ENCODE measurements at places on chromosomes 1 and 21.
A peak's percentile ranks its signal among the peaks of the same experiment; 100 is the strongest.

GRCh38 chr21:34603002-34603709 is 11.8 kb downstream of the RCAN1 start:
- DNase-seq: peak; percentile 84

GRCh38 chr1:246919902-246920301 is 11.8 kb downstream of the AHCTF1 start:
- DNase-seq: no peak

- no peak for DNase-seq
These were observed 43.5 kb upstream of the JAK1 start for GRCh38 chr1:65009724-65010420.

- DNase-seq: no peak
These were observed 10.4 kb upstream of the CELA3B start for GRCh38 chr1:21966247-21967000.

DNA sequence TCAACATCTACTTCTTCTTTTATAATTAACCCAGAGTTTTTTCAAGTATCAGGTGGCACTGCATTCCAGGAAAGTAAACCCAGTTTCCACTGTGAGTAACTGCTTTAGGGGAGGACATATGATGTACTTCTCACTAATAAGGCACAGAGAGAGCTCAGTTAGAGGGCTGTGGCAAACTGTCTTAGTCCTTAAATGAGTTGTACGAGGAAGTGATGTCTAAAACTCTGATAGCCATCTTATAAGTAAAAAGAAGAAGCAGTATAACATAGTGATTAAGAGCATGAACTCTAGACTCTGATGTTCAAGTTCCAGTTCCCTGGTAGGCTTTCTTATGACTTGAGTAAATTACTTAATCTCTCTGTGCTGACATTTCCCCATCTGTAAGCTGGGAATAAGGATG is 58.7 kb upstream of the PTGS2 start:
- no peak for DNase-seq

DNA sequence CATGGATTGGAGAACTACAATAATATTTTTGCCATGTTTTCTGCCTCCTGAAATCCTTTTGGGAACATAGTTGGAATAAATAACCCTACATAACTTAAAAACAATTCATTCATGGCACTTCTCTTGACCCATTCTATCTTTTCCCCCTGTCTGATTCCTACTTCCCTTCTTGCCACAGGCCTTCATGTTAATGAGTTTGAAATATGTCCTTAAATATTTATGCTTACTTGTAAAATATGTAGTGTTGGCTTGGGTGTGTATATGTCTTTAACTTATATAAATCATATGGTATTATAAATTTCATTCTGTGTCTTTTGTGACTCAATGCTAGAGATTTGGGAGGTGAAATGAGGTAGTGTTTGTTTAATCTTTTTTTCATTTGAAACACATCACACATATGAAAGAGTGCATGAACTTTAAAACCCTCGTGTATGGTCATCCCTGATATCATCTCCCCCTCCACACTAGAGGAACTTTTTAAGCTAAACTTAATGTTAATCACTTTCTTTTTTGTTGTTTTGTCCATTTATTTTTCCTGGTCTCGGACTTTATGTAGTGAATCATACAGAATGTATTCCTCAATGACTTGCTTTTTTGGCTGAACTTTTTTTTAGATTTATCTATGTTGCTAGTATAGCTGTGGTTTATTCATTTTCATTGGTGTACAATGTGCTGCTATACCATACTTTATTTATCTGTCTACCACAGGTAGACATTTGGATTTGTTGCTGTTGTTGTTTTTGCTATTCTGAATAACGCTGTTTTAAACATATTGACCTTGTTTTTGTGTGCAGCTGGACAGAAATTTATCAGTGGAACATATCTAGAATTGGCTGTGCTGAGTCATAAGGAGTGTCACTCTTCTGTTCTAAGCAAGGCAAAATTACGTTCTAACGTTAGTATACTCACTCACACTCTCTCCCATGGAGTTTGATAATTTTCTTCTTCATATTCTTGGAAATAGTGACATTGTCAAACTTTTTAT is 441.6 kb downstream of the PLPP3 start:
- DNase-seq: no peak

GRCh38 chr1:41268154-41268770 is 26.2 kb upstream of the SCMH1 start:
- peak; percentile 87 for DNase-seq

DNA sequence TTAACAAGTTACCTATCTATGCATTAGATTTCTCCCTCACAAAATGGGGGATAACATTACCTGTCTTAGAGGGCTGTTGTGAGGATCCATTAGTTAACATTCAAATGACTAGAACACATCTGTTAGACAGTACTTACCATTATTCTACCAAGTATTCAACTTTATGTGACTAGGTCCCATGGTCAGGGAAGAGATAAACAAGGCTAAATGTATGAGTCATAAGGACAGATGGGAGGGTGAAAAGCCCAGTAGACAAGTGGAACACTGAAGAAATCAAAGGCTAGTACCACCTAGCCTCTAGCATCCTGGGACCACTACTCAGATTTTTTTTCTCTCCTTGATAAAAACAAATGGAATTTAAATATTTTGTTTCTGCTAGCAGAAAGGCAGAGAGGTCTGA is 9.0 kb upstream of the VHLL start:
- no peak for DNase-seq

GRCh38 chr1:221448585-221449175 is 293.2 kb downstream of the DUSP10 start:
- no peak for DNase-seq

- peak; percentile 78 for DNase-seq
These were observed 29.4 kb upstream of the LRRN2 start for GRCh38 chr1:204714861-204715511.

GRCh38 chr1:205436776-205437410 is 15.0 kb upstream of the LEMD1 start:
- no peak for DNase-seq

DNA sequence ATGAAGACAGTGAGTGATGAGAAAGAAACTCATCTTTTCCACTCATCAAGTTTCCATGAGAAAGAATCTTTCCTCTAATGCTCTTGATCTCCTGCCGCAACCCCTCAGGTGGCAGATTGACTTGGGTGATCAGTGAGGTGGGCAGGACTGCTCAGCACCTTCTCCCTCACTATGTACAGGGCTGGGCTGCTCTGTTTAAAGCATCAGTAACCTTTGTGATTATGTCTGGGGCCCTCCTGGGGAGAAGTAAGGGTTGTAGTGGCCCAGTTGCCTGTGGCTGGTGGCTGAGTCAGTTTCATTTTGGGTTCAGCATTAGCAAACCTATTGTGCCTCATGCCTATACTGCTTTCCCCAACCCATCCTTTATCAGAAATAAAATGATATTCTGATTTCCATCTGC is 366.0 kb downstream of the TTLL7 start:
- DNase-seq: no peak

DNA sequence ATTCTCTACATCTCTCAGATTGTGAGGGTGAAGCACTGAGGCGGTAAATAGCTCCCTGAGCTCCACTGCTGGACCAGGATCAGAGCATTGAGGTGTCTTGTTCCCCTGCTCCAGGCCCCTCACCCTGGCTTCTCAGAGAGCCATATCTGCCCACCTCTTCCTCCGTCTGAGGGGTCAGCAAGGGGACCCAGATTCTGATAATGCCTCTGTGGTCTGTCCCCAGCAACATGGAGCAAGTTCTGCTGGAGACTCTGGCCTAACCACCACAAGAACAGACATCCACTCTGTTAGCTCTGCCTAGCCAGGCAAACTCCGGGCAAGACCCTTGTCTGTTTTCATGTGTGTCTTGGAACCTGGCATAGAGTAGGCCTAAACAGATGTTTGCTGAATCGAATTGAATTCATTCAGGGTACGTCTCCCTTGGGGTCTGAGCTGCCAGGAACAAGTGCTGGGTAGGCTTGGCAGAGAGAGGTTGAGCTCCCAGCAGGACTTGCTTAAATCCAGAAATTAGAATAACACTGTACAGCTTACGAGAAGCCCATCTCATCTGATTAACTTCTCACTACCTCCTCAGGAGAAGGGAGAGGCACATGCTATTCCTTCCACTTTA is 2.3 kb downstream of the TRAF5 start:
- DNase-seq: peak; percentile 28

GRCh38 chr1:222750651-222751050 is 13.6 kb downstream of the FAM177B start:
- no peak for DNase-seq

GRCh38 chr21:43872531-43873197 is 7.6 kb downstream of the AGPAT3 start:
- DNase-seq: no peak

DNA sequence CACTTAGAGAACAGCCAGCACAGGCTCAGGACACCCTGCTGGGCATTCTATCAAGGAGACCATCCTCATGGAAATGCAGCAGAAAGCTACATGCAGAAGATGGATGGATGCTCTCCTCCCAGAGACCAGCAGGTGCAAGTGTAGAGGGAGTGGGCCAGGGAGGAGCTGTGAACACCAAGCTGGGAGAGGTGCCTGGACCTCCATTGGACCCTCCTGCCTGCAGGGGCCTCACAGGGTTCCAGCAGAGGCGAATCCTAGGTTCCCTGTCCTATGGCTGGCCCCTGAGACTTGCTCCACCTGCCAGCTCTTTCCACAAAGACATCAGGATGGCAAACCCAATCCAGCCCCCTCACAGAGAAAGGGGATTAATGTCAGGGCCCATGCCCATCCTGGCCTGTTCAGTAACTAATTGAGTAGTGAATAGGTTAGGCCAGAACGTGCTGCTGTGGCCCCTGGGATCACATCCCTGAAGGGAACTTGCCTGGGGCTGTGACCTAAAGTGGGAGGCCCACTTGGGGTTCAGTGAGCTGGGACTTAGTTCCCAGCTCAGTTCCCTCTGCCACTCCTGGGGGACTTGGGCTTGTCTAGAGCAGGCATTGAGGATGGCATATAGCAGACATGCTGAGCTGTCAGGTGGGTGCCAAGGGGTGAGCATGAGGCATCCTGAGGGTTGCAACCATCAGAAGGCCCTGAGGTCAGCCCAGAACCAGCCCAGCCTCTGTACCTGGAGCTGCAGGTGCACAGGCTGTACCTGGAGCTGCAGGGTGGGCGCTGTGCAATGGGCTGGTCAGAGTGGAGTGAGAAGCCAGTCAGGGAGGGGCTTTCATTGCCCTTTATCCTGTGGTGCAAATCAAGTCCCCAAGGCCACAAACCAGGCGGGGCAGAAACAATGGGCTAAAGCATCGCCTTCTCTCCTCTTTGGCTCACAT is 22.9 kb upstream of the ZNF678 start:
- DNase-seq: no peak

- no peak for DNase-seq
These were observed 6.2 kb upstream of the LBR start for GRCh38 chr1:225434046-225434445.

- DNase-seq: peak; percentile 2
These were observed 110.7 kb downstream of the SLC25A24 start for GRCh38 chr1:108089477-108089876.

GRCh38 chr21:45887120-45887611 is 94.4 kb upstream of the COL6A1 start:
- no peak for DNase-seq

GRCh38 chr1:168467452-168467851 is 76.3 kb downstream of the XCL2 start:
- DNase-seq: no peak

GRCh38 chr1:220528679-220529501 is 954 bp downstream of the MARK1 start:
- DNase-seq: peak; percentile 83

- DNase-seq: no peak
These were observed 59.4 kb downstream of the PRKCZ start for GRCh38 chr1:2109581-2110021.

- no peak for DNase-seq
These were observed 607.5 kb upstream of the BRINP3 start for GRCh38 chr1:191085121-191085520.

GRCh38 chr1:2001773-2002411 is 1.7 kb downstream of the CFAP74 start:
- DNase-seq: peak; percentile 71

GRCh38 chr1:208841436-208841835 is 597.3 kb upstream of the PLXNA2 start:
- peak; percentile 85 for DNase-seq

DNA sequence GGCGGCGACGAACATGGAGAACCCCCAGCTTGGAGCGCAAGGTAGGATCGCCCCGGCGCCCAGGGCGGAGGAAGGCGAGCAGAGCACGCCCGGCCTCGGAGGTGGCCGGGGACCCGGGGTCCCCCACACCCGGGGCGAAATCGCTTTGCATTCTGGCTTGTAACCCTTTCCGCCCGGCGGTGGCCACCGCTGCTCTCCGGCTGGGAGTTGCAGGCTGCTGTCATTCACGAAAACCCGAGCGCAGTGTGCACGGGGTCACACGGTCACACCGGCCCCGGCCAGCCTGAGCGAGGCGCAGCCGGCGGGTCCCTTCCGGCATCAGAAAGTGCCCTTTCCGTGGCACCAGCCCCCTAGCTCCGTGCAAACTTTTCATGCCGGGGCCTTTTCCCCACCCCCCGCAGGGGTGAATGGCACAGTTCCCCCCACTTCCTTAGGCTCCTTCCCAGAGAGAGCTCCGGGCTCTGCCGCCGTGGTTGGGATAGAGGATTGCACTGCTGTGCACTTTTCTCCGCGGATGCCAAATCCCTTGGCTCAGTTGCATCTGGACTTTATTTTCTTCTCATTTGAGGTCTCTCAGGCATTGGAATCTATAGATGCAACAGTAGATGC is 802 bp downstream of the KAZN start:
- peak; percentile 79 for DNase-seq

DNA sequence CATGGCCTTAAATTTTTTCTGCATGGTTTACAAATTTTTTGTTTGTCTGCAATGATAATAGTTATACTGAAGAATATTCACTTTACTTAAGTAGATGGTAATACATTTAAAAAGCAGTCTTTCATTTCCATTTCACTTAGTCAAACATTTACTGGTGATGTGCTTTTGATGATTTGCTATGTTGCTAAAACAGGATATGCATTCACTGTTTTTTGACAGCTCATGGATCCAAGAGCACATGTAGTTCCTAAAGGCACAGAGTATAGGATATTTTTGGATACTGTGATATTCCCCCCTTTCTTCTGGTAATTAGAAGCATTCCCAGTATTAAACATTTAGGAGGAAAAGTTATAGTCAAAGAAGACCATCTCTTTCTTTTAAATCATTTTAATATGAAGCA is 45.9 kb downstream of the RAP1A start:
- no peak for DNase-seq

DNA sequence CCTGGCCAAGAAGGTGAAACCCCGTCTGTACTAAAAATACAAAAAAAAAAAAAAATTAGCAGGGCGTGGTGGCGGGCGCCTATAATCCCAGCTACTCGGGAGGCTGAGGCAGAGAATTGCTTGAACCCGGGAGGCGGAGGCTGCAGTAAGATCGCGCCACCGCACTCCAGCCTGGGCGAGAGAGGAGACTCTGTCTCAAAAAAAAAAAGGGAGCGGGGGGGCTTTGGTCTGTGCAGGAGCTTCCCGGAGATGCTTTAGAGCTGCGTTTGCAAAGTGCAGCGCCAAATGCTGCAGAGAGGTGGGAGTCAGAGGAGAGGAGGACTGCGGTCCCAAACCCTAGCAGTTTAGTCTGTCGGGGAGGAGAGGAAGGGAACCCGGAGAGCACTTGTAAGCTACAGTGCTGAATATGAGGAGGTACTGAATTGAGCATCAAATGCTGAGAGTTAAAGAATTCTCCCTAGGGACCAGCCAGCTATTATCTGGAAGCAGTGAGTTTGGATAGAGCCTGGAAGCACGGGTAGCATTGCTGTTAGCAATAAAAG is 569 bp downstream of the FALEC start:
- peak; percentile 55 for DNase-seq

GRCh38 chr1:169009666-169010065 is 96.8 kb upstream of the ATP1B1 start:
- DNase-seq: no peak
